Cardiac muscle cell (in vitro differentiated cells and primary cell): ENCODE measurements at places on chromosomes 7 and 10. TPM values are rescaled to one million over a fixed set of nuclear protein-coding genes. Genes with fewer than 3 reads are reported as not detected.

The EPHA1 gene
- total RNA-seq = 0.30 TPM in 1 of 2 replicates, not detected in the other

DNA sequence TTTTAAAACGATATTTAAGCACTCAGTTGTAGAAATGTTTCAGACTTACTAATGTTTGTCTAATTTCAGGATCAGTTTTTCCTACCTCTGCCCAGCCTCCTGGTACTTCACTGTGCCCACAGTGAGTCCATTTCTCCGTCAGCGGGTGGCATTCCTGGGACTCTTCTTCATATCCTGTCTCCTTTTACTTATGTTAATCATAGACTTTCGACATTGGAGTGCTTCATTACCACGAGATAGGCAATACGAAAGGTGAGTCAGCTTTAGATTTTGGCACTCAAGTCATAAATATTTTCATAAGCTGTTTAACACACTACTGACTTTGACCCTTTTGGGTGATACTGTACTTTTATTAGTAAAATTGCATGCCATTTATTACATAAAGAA is 2.1 kb downstream of the ENTPD7 start:
- no peak for DNase-seq

- DNase-seq = no peak
Measured at GRCh38 chr10:89693176-89693575, 8.2 kb upstream of the KIF20B start.

The SPDYE1 gene
- total RNA-seq = not detected in 2 replicates

DNA sequence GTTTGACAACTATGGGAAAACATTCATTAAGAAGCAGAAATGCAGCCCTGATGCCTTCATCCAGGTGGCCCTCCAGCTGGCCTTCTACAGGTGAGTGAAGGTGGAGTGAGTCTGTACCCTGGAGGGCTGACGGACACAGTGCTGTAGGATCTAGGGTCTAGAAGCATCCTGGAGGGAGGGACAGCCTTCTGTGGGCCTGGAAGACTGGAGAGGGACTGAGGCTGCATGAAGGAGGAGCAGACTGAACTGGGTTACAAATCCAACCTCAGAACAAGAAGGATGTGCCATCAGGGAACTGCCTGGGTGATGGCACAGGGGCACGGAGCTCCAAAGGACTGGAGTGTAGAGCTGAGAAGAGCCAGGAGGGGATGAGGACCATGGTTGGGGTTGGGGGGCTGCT is 27.5 kb upstream of the C10orf53 start:
- DNase-seq = no peak
